Stromal cell of bone marrow (primary cell): ENCODE measurements at places on chromosomes 2 and 18.

DNA sequence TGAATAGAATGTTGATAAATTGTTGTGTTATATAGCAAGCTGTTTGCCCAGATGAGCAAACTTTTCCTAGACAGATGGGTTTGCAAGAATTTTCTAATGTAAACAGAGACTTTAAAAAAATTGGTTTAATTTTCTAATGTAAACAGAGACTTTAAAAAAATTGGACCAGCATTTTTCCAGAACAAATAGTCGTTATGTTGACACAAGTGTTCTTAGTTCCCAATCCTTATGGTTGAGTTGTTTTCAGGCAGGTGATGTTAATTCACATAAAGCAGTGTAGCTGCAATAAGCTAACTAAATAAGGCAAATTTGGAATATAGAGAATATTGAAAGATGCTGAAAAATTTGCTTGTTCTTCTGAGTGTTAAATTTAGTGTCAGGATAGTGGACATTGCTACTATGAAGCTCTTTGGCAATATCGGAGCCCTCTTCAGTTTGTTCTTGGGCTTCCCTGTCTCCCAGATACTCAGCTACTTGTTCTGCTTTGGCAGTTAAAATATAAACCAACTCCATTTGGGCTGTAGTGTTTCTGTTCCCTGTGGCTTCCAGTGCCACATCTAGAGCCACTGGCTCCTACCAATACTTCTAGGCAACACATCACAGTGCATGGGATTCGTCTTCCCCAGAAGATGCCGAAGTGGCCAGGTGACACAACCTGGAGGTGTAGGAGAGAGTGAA, 105.7 kb downstream of the DYNAP start:
- DNase-seq: no peak

GRCh38 chr2:178707476-178707875, 99.7 kb downstream of the TTN start:
- no peak for DNase-seq

- no peak for DNase-seq
These were observed 272.5 kb downstream of the DYSF start for GRCh38 chr2:71725836-71726235.

DNA sequence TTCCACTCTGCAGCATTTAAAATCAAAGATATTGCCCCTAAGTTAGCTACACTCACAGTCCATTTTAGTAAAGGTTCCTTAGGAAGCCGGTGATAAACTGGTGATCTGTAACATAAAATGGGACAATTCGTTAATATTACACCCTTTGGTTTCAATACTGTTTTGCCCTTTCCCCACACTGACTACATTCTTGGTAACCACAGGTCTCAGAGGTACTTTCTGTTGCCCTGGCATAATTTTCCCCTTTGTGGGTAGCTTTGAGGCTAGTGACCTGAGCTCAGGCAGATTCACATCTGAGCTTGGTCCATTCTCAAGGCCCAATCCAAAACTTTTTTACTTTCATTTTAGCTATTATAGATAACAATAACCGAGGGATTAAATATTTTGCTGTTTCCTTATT, 32.9 kb upstream of the CSRNP3 start:
- DNase-seq: no peak

DNA sequence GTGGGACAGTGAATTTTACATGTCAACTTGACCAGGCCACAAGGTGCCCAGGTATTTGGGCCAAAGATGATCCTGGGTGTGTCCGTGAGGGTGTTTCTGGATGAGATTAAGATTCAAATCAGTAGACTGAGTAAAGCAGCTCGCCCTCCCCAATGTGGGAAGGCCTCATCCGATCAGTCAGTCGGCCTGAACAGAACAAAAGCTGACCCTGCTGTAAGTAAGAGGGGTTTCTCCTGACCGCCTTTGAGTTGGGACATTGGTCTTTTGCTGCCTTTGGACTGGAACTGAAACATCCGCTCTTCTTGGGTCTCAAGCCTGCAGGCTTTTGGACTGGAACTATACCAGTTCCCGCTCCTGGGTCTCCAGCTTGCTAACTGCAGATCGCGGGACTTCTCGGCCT, 233.3 kb downstream of the KLHL29 start:
- DNase-seq: no peak

DNA sequence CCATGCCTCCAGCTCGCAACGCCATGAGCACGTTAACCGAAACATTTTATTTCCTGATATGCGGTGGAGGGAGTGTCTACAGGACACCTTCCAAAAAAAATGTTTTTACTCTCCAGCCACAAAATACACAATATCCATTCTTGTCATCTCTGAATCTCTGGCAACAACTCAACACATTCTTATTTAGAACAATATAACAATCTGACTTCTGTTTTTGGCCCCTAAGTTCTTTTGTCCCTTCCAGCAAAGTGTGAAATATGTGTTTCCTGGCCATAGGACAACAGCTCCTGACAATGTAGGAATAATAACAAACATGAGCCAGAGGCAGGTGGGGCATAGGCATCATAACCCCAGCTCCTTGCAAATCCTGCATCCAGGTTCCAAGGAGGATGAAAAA, 163.0 kb downstream of the DDX1 start:
- no peak for DNase-seq

DNA sequence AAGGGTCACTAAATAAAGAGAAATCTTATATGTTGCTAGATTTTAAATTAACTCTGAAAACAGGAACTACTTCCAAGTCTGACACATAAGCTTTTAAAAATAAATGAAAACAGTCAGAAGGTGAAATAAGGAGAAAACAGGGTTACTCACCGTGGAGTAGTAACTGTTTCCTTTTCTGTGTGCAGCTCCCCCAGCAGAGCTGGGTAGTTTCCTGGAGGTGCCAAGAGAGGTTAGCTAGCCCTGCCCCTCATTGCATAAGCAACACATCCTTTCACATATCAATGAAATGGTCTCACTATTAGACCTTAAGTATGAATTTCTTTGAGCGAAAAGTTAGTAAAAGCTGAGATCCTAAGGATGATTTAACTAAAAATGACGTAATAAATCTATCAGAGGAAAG, 54.0 kb upstream of the GPR75 start:
- DNase-seq: peak; percentile 31
